B cell (primary cell): ENCODE measurements at places on chromosomes 5 and 9. TPM values are rescaled to one million over a fixed set of nuclear protein-coding genes. Genes with fewer than 3 reads are reported as not detected.
A peak's percentile ranks its signal among the peaks of the same experiment; 100 is the strongest.

DNA sequence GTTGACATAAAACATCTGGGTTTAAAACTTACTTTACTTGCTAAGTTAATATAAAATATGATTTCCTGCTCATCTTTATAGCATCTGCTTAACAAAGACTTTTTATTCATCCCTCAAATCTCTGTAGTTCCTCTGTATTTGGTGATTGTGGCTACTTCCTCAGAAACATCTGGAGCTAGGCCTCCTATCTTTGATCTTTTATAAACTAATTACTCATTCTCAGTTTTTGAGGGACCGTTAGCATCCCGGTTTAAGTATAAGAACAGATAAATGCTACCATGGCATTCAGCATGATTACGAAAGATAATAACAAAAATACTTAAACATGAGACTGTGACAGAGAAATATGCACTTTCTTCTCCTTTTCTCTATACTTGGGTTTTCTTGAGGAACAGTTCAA is 85.3 kb downstream of the SLC38A9 start:
- H3K27ac ChIP-seq, result no peak overlapping the region
- H3K4me1 ChIP-seq, result no peaks in the 10 kb centered on the region
- DNase-seq, result no peak
- H3K36me3 ChIP-seq, result peaks cover 1% of the 10 kb centered on the region
- H3K4me3 ChIP-seq, result no peak overlapping the region

- H3K27me3 ChIP-seq, result no peaks in the 10 kb centered on the region
- H3K4me3 ChIP-seq, result no peak overlapping the region
- DNase-seq, result no peak
- no peaks in the 10 kb centered on the region for H3K36me3 ChIP-seq
Observed at GRCh38 chr9:104586496-104587180, 12.6 kb downstream of the OR13C5 start.

SLC6A19 gene
- total RNA-seq, result not detected in 2 replicates

TAF11L13 gene
- not detected in 2 replicates for total RNA-seq

DNA sequence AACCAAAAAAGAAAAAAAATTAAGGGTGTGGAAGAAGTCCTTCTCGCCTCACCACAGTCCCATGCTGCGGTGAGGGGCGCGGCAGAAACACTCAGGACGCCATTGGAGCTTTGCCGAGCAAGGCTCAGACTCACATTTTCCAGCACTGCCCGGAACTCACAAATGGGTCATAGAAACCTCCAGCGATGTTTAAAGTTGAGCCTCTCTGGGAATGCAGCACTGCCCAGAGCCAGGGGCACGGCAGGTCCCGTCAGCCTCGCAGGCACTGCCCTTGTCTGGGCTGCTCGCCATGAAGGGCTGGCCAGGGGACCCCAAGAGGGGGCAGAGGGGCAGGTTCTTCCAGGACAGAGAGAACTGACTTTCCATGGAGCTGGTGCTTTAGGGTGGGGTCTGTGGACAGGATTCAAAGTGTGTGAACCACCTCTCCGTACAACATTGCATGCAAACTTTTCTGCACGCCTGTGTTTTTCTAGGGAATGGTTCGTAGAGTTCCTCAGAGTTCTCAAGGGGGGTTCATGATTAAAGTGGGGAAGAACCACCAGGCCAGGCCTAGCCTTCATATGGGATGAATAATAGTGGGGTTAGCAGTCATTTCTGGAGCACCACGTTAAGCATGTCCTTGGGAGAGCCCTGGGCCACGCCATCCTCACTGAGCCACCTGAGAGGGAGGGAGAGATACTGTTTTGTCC is 38.4 kb downstream of the PRRX2 start:
- no peak overlapping the region for H3K27ac ChIP-seq
- no peak for DNase-seq
- no peak overlapping the region for H3K4me3 ChIP-seq
- H3K27me3 ChIP-seq, result peaks cover 7% of the 10 kb centered on the region
- no peaks in the 10 kb centered on the region for H3K36me3 ChIP-seq

PCDHGB5 gene
- total RNA-seq, result 2.5 TPM in 2 replicates

PCDHGA1 gene
- total RNA-seq, result 0.53 and 0.64 TPM in 2 replicates

PHF24 gene
- not detected in 2 replicates for total RNA-seq

GRCh38 chr5:154287136-154287535 is 96.6 kb downstream of the GALNT10 start:
- H3K36me3 ChIP-seq, result no peaks in the 10 kb centered on the region
- no peak overlapping the region for H3K27ac ChIP-seq
- H3K4me1 ChIP-seq, result peaks cover 17% of the 10 kb centered on the region
- H3K4me3 ChIP-seq, result no peak overlapping the region

- H3K27ac ChIP-seq, result no peak overlapping the region
- no peaks in the 10 kb centered on the region for H3K27me3 ChIP-seq
- H3K4me1 ChIP-seq, result peaks cover 8% of the 10 kb centered on the region
- no peak overlapping the region for H3K4me3 ChIP-seq
- no peak for DNase-seq
Observed at GRCh38 chr9:37550781-37551180, 25.4 kb downstream of the FBXO10 start.

DNA sequence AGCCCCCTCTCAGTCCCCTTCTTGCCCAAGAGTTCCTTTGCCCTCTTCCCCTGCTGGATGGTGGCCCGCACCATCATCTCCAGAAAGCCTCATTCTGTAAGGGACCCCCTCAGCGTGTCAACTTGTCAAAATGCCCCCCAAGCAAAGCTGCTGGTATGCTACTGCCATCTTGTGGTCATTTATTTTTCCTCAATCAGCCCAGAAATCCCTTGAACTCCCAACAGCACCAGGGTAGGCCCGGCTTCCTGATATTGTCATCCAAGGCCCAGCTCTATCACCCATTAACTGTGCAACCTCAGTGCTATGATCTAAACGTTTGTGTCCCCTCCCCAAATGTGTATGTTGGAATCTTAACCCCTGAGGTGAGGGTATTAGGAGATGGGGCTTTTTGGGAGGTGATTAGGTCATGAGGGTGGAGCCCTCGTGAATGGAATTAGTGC is 53.2 kb upstream of the FBXW11 start:
- no peaks in the 10 kb centered on the region for H3K4me1 ChIP-seq
- no peak overlapping the region for H3K4me3 ChIP-seq
- H3K27ac ChIP-seq, result no peak overlapping the region
- H3K36me3 ChIP-seq, result peaks cover 85% of the 10 kb centered on the region

RBM22 gene
- 88.4 and 89.4 TPM in 2 replicates for total RNA-seq

SLC44A1 gene
- 16.2 and 17.7 TPM in 2 replicates for total RNA-seq

- no peak for DNase-seq
- H3K27me3 ChIP-seq, result no peaks in the 10 kb centered on the region
- H3K4me1 ChIP-seq, result no peaks in the 10 kb centered on the region
- no peak overlapping the region for H3K27ac ChIP-seq
- H3K4me3 ChIP-seq, result no peak overlapping the region
- H3K36me3 ChIP-seq, result no peaks in the 10 kb centered on the region
Observed at GRCh38 chr5:38650946-38651345, 94.5 kb upstream of the LIFR start.

DNA sequence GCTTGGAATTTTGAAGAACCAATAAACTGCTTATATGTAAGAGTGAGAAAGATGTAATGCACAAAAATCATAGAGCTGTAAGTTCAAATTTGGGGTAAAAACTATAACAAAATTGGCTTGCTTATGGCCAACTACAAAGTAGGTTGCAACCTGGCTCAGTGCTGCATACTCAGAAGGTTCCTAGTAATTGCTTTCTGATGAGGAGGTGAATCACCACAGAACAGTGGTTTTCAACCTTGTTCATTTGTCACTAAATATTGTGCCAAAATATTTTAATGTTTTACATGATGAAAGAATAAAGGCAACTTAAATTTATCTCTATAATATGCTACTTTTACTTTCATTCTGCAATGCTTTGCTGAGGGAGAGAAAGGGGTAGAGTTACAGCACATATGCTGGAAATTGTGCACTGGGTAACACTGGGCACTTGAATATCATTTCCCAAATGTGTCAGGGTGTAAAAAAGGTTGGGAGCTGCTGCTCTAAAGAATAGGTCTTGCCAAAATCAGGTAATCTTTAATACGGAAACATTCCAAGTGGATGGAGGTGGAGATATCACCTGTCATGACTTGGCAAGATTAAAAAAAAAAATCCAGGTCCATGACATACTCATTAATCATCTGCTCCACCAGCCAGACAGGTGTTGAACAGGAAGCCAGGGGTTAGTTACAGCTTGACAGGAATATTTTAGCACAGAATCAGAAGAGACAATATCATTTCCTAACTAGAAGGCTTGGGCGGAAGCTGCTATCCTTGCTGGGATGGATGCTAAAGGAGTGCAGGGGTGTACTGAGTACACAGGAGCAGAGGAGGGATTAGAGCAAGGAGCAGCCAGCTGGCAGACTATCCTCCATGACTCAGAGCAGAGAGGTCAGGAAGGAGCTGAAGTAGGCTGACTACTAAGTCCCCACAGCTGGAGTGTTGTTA is 34.6 kb upstream of the CCL21 start:
- no peak for DNase-seq
- H3K27ac ChIP-seq, result no peak overlapping the region
- no peaks in the 10 kb centered on the region for H3K4me1 ChIP-seq
- no peaks in the 10 kb centered on the region for H3K36me3 ChIP-seq
- peaks cover 2% of the 10 kb centered on the region for H3K27me3 ChIP-seq
- H3K4me3 ChIP-seq, result no peak overlapping the region

GPR151 gene
- not detected in 2 replicates for total RNA-seq

DNA sequence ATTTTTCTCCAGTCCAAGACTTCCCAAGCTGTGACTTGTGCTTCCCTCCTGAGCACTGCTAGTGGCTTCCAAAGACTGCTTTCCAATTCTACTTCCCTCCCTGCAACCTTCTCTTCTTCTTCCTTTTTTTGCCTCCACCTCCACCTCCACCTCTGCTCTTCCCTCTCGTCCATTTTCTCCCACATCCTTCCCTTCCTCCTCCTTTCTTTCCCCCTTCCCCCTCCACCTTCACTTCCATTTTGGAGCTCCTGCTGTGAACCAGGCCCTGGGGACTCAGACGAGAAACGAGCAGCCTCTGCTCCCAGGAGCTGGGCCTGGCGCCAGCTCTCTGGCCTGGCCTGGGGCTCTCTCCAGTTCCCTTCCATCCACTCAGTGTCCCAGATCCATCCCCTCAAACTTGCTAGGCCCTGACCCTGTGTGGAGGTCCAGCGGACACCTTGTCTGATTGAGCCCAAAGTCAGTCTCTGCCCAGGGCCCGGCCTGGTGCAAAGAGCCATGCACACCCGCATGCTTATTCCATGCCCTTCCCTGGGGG is 5.6 kb downstream of the GADD45G start:
- H3K4me3 ChIP-seq, result no peak overlapping the region
- no peaks in the 10 kb centered on the region for H3K36me3 ChIP-seq
- DNase-seq, result no peak

DNA sequence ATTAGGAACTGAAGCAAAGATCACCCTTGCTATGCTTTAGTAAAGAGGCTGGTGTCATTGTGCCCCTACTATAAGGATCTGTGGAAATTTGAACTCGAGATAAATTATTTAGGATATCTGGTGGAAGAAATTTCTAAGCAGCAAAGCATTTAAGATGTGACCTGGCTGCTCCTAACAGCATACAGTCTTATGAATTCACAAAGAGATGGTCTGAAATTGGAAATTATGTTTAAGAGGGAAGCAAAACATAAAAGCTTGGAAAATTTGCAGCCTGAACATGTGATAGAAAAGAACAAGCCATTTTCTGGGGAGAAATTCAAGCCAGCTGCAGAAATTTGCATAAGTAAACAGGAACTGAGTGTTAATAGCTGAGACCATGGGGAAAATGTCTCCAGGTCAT is 223.7 kb downstream of the FBXO4 start:
- no peaks in the 10 kb centered on the region for H3K4me1 ChIP-seq
- H3K27me3 ChIP-seq, result no peaks in the 10 kb centered on the region

GRCh38 chr5:4050203-4050602 is 454.6 kb downstream of the IRX1 start:
- no peak overlapping the region for H3K27ac ChIP-seq
- H3K36me3 ChIP-seq, result no peaks in the 10 kb centered on the region
- no peak overlapping the region for H3K4me3 ChIP-seq
- no peak for DNase-seq
- H3K4me1 ChIP-seq, result no peaks in the 10 kb centered on the region

RASGRF2 gene
- 0.24 and 0.37 TPM in 2 replicates for total RNA-seq

GRCh38 chr9:92790542-92791527 is 26.2 kb upstream of the BICD2 start:
- no peaks in the 10 kb centered on the region for H3K27me3 ChIP-seq
- no peak overlapping the region for H3K4me3 ChIP-seq
- H3K4me1 ChIP-seq, result peaks cover 3% of the 10 kb centered on the region
- DNase-seq, result peak; percentile 88

ABLIM3 gene
- total RNA-seq, result not detected in 2 replicates

EQTN gene
- 0.95 TPM in 1 of 2 replicates, not detected in the other for total RNA-seq

HACD4 gene
- total RNA-seq, result 3.9 and 5.7 TPM in 2 replicates
